ENCODE measurements at places on chromosomes 6 and 20. TPM values are rescaled to one million over a fixed set of nuclear protein-coding genes. Genes with fewer than 3 reads are reported as not detected.

FAM209B gene
- total RNA-seq, result not detected

ARFRP1 gene
- total RNA-seq, result 42.8 TPM

DPPA5 gene
- total RNA-seq, result not detected

CASS4 gene
- total RNA-seq, result 0.23 TPM

PACRG gene
- total RNA-seq, result 0.20 TPM

RTEL1 gene
- 22.5 TPM for total RNA-seq

SYNCRIP gene
- total RNA-seq, result 61.3 TPM

MTHFD1L gene
- 81.9 TPM for total RNA-seq

PCK1 gene
- total RNA-seq, result not detected

FAM209A gene
- not detected for total RNA-seq

GABRR2 gene
- total RNA-seq, result 0.33 TPM

ROS1 gene
- total RNA-seq, result 0.07 TPM

PAX1 gene
- not detected for total RNA-seq

TXNDC5 gene
- total RNA-seq, result 938 TPM

SIRPD gene
- total RNA-seq, result not detected

MEP1A gene
- not detected for total RNA-seq

COL21A1 gene
- total RNA-seq, result 23.1 TPM

PGBD1 gene
- 4.9 TPM for total RNA-seq

RIPOR3 gene
- total RNA-seq, result 0.33 TPM

CST4 gene
- total RNA-seq, result 0.33 TPM

TAF11 gene
- total RNA-seq, result 12.9 TPM

CGA gene
- not detected for total RNA-seq

FOXS1 gene
- total RNA-seq, result 23.1 TPM

KHDC1L gene
- not detected for total RNA-seq

CCDC170 gene
- total RNA-seq, result 0.46 TPM

TREML1 gene
- total RNA-seq, result not detected

GSTA2 gene
- total RNA-seq, result not detected

TGM3 gene
- not detected for total RNA-seq

PXDC1 gene
- 61.8 TPM for total RNA-seq

ZNF831 gene
- not detected for total RNA-seq

SLC22A16 gene
- total RNA-seq, result not detected

IYD gene
- total RNA-seq, result not detected

UBE2J1 gene
- 26.3 TPM for total RNA-seq

OOEP gene
- 0.30 TPM for total RNA-seq

ENPP3 gene
- 0.23 TPM for total RNA-seq

BPIFB2 gene
- not detected for total RNA-seq

HLA-DPB1 gene
- total RNA-seq, result 19.5 TPM

KIFC1 gene
- total RNA-seq, result 5.0 TPM

LCA5 gene
- total RNA-seq, result 6.1 TPM

TGM2 gene
- total RNA-seq, result 594 TPM

PTPRT gene
- under 0.01 TPM for total RNA-seq

ID4 gene
- 19.0 TPM for total RNA-seq

TIAM2 gene
- total RNA-seq, result 5.0 TPM

KCNQ5 gene
- 7.8 TPM for total RNA-seq

MLN gene
- not detected for total RNA-seq

FILIP1 gene
- total RNA-seq, result 0.33 TPM

RBPJL gene
- not detected for total RNA-seq

TSBP1 gene
- total RNA-seq, result not detected

TXLNB gene
- 0.03 TPM for total RNA-seq

TP53TG5 gene
- total RNA-seq, result not detected

HLA-DMB gene
- total RNA-seq, result 0.07 TPM

NOX3 gene
- total RNA-seq, result not detected

PPT2 gene
- 78.8 TPM for total RNA-seq

SLC17A3 gene
- not detected for total RNA-seq
